ENCODE measurements at places on chromosomes 3 and 15.

DNA sequence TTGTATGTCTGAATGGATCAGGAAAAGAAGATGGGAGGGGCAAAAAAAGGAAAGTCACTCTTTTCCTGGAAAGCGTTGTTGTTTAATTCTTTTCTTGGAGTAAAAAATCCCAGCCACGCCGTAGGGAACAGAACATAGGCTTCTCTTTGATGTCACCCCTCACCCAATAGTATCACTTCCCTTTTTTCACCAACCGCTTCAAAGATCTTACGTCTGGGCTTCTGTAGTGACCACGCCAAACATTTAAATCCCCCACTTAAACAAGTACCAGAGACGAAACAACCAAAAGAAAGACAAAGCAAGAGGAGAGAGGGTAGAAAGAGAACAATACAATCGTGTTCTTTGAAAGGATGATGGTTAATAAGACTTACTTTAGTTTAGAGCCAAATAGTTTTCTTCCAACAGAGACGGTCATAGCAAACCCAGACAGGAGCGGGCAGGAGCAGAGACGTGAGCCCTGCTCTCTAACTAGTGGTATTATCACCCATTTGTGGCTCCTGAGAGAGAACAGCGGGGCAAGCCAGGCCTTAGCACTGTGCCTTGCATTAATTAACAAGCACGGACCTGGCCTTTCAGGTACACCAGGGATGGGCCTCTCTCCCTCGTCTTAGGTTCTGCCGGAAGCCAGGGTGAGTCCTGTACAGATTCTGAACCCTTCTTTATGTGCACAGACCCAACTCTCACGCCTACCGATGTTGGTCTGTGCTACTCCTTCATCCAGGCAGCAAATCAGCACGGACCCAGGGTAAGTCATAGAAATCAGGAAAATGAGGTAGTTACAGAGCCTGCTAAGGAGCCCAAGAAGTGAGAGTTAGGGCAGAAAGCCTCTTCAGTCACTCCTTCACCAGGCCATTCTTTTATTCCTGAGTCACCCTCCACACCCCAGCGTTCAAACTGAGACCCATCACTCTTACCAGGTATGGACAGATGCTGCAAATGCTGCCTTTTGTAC, 28.2 kb upstream of the BCL6 start:
- DNase-seq: no peak

GRCh38 chr3:120245386-120245785, 39.6 kb downstream of the GPR156 start:
- no peak for DNase-seq

- DNase-seq: no peak
Observed at GRCh38 chr3:131402391-131403039, 20.9 kb downstream of the NUDT16 start.

- no peak for DNase-seq
Observed at GRCh38 chr3:107795514-107796094, 272.8 kb downstream of the BBX start.

GRCh38 chr15:70092464-70093027, 5.2 kb downstream of the TLE3 start:
- DNase-seq: no peak

- no peak for DNase-seq
Observed at GRCh38 chr3:54533856-54534255, 394.0 kb downstream of the LRTM1 start.

- DNase-seq: no peak
Observed at GRCh38 chr3:27939521-27939920, 217.4 kb upstream of the EOMES start.

DNA sequence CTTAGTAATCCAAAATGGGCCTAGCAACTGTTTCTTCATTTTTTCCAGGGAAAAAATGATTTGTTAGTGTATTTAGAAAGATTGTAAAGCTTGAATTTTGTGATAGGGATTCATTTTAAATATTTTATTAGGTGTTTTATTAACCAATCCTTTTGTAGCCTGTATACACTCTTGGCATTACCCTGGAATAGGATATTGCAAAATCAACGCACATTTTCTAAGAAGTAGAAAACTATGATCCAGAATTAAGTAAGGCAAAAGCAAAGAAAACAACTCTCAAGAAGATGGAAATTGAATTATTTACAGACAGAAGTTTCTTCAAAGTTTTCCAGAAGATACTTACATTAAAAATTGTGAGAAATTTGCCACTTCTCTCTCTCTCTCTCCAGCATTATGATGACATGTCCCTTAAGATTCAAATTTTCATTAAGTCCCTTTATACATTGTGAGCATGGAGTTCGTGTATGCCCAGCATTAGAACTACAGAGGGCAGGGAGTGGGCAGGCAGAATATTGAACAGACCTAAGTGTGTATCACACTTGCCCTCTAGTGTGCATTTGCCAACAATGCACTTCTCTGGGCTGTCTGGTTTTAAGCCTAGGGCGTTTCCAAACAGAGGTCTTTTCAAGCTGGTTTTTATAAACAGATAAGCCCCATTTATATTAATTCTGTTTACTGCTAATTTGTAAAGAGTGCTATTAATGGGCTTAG, 28.5 kb upstream of the CMSS1 start:
- peak; percentile 31 for DNase-seq

DNA sequence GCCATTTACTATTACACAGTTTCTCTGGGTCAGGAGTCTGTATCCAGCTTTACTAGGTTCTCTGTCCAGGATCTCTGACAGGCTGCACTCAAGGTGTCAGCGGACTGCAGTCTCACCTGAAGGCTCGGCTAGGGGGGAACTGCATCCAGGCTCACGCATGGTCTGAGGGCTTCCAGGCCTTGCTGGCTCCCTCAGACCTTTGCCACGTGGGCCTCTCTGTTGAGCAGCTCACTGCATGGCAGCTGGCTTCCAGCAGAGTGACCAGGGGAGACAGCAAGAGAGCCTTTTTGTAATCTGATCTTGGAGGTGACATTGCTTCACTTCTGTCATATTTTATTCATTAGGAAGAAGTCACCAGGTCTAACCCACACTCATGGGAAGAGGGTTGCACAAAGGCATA, 152.3 kb downstream of the CACNA2D3 start:
- DNase-seq: no peak

GRCh38 chr15:43702174-43702573, 8.5 kb downstream of the CKMT1A start:
- no peak for DNase-seq

- no peak for DNase-seq
Observed at GRCh38 chr15:62035256-62035924, 24.9 kb downstream of the VPS13C start.

All from HuH-7.5 (cell line).